ENCODE measurements at places on chromosomes 7 and 10.

- DNase-seq, result no peak
These were observed 335.4 kb upstream of the MTPN start for GRCh38 chr7:136312592-136312991.

DNA sequence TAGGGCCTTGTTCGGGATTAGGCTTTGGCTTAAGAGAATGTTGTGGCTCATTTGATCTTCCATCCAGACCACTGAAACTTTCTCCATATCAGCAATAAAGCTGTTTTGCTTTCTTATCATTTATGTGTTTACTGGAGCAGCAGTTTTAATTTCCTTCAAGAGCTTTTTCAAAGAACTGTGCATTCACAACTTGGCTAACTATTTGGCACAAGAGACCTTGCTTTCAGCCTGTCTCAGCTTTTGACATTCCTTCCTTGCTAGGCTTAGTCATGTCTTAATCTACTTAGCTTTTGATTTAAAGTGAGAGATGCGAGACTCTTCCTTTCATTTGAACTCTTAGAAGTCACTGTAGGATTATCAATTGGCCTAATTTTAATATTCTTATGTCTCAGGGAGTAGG is 19.1 kb upstream of the AKR1B1 start:
- no peak for DNase-seq

DNA sequence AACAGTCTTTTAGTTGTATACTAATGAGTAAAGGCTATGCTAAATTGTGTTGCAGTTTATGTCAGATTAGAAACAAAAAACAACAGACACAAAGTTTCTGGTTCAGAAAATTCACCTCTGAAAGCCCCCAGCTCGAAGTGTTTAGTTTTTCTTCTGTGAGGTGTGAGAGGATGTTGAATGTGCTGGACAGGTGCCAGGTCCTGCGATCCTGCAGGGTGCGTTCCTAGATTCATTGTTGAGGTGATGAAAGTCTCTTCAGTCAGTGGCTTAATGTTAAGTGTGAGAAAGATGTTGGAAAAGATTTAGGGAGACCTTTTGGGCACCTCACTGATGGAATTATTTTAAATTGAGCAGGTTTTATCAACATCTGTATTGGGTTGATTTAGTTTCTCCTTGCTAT is 287.3 kb downstream of the SDK1 start:
- no peak for DNase-seq

GRCh38 chr7:30912986-30913811 is 1.5 kb downstream of the AQP1 start:
- DNase-seq, result no peak

DNA sequence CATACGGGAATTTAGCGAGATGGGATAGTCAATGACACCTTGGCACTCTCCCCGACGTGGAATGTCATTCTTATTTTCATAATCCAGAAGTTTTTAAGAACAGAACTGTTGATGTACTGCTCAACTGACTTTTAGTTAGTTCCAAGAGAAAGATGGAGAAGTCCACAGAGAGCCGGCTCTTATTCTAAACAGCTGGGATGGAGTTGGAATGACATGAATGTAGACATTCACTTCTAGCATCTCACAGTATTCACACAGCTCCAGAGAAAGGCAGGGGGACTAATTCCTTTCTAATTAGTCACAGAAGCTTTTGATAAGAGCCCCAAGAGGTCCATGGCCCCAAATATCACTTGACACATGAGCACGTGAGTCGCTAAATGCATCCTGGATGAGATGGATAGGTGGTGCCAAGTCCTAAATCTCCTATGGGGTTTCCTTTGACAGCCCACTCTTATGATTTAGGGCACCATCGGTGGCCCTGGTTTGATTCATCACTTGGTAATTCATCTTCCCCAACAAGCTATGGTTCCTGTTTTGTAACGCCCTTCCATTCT is 420.3 kb upstream of the AUTS2 start:
- no peak for DNase-seq

- no peak for DNase-seq
These were observed 28.6 kb downstream of the RPS24 start for GRCh38 chr10:78062296-78062695.

- no peak for DNase-seq
These were observed 79.4 kb upstream of the PRKCQ start for GRCh38 chr10:6659451-6659850.

DNA sequence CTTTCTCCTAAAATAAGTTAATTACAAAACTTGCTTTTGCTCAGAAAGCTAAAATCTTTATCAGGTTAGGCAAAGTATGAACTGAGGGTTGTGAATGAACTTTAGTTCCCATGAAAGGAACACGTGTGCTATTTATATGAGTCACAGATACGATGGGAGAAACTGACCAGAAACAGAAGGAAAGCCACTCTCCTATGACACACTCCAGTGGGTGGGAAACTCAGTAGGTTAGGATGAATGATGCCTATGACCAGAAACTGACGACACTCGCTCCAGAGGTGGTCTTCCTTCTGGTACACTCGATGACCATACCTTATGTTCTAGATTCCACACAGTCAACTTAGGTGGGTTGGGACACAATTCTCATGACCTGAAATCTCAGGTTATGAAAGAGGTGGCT is 215.7 kb upstream of the INHBA start:
- DNase-seq, result no peak

GRCh38 chr10:14102056-14102455 is 228.7 kb downstream of the FRMD4A start:
- no peak for DNase-seq

DNA sequence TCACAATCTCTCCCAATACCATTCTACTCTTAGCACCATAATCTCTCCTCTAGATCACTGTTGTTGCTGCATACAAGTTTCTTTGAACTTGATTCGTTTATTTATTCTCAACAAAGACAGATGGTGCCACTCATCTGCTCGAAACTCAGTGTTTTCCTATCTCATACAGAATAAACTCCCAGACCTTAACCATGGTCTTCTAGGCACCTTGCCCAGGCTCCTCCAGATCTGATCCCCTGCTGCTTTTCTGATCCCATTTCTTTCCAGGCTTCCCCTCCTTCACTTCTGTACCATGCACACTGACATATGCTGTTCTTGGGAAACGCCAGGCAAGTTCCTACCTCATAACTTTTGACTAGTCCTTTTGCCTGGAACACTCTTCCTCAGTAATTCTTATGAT is 645.7 kb downstream of the DNAJB9 start:
- DNase-seq, result no peak
